Stimulated activated CD4-positive, alpha-beta T cell treated with anti-CD3 and anti-CD28 coated beads, Interleukin-15, amount 100 ng/mL, for 1 hour (primary cell): ENCODE measurements at places on chromosomes 6 and 20.

- DNase-seq: no peak
These were observed at the start of gene BPIFB1 for GRCh38 chr20:33282991-33283555. Gene BPIFB1 (plus strand): TSS chr20:33283214. CDS start chr20:33286074, 2,860 bp downstream.

DNA sequence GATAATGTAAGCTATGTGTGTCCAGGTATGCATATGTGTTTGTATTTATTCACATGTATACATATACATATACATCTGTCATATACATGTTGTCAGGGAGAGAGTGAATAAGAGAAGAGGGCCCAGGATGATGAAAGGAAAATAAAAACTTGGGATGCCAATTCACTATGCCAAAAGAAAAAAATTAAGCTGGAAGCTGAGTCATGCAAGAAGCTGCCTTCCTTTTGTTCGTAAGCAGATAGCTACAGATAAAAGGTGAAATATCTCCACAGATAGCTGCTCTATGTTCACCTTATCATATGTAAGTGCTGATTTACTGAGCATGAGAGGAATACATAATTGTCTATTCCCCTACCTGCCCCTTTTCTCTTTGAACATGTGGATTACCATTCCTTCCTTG, 579.9 kb downstream of the EPM2A start:
- DNase-seq: no peak

GRCh38 chr6:169589699-169590257, 112.1 kb downstream of the WDR27 start:
- no peak for DNase-seq

DNA sequence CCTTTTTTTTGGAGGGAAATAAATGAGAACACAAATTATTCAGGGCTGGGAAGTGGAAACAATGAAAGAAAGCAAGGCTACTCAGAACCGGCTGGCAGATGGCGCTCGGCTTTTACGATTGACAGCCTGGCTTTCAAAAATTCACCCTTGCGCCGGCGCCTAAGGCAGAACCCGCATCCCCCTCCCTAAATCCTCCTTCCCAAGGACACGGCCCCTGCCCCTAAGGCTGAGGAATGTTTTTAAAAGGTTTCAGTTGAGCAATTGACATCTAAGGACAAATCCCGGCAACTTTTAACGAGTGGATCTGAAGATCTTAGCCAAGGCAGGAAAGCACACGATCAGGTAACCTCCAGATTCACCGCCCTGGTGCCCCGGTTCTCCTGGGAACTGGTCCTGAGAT, 16.3 kb downstream of the GNAS start:
- DNase-seq: no peak

GRCh38 chr6:76221525-76221924, 149.1 kb upstream of the IMPG1 start:
- DNase-seq: no peak

DNA sequence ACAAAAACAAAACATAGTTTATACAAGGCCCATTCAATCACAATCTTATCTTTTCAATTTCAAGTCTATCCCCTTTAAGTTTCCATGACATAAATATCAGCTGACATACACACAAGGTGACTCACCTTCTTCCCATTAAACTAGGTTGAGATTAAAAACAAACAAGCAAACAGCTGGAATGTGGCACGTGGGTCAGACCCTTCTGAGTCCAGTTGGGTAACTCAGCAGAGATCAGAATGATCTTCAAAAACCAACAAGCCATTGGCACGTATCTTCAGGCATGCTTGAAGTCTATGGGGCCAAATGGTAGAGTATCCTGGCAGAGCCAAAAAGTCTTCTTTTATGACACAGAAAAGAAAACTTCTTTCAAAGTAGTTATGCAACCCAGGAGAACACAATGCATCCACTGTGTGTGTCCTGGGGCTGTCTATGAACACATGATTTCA, 603.5 kb upstream of the CITED2 start:
- DNase-seq: no peak

GRCh38 chr20:62066339-62066982, 780 bp upstream of the TAF4 start:
- no peak for DNase-seq

DNA sequence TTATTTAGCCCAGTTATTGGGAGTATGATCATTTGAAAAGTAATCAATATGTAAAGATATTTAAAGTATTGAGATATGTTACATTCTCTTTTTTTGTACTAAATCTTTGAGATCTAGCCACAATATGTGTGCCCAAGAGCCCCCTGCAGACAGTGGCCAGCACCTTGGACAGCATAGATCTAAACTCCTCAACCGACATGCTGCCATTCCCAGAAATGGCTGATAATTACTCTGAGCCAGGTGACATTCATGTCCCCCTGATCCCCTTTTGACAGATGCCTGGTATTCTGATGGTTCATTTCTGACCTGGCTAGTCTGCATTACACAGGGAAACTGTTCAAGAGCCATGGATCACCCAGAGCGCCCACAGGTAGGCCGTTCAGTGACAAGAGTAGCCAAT, 177.1 kb downstream of the ZDHHC14 start:
- DNase-seq: no peak

DNA sequence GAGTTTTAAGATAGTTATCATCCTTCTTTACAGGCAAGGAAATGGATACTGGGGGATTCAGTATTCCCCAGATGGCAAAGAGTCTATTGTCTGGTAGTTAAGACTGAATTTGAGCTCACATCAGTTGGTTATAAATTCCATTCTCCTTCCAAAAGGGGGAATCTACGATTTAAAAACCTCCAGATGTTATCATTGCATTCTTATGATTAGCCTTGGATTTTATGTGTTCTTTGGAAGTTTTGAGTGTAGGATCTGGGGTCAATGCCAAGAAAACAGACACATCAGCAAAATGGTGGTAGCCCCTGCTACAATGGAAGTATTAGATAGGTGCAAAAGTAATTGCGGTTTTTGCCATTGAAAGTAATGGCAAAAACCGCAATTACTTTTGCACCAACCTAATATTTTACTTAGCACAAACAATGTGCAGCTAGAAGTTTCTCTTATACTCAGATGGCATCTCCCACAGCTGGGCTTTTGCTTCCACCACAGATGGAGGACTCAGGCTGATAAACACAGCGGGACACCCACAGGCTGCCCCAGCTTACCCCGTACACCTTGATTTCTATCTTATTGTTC, 168.2 kb upstream of the RIN2 start:
- DNase-seq: no peak

GRCh38 chr6:107196152-107196551, 80.8 kb upstream of the BEND3 start:
- DNase-seq: no peak

- no peak for DNase-seq
These were observed 50.5 kb upstream of the ENPP5 start for GRCh38 chr6:46221222-46221793.

GRCh38 chr20:328027-328974, 2.9 kb downstream of the SOX12 start:
- no peak for DNase-seq

- DNase-seq: no peak
These were observed 115.2 kb upstream of the HMGCLL1 start for GRCh38 chr6:55694148-55694547.

GRCh38 chr6:21527731-21528130, 65.8 kb upstream of the SOX4 start:
- no peak for DNase-seq

DNA sequence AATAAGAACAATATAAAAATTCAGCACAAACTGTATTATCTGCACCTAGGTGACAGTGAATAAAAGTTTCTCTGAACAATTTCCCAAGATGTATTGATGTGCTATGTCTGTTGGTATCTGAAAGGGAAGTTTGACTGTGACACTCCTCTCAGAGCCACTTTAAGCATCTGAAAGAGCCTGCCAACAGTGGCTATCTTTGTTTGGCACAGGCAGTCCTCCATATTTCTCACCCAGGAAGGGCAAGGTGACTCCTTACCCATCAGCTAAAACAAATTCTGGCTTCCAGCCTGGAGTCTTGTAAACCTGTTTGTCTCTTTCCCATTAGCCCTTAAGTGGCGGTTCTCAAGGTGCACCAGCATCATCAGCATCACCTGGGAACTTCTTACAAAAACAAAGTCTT, 122.4 kb upstream of the VGLL2 start:
- no peak for DNase-seq

DNA sequence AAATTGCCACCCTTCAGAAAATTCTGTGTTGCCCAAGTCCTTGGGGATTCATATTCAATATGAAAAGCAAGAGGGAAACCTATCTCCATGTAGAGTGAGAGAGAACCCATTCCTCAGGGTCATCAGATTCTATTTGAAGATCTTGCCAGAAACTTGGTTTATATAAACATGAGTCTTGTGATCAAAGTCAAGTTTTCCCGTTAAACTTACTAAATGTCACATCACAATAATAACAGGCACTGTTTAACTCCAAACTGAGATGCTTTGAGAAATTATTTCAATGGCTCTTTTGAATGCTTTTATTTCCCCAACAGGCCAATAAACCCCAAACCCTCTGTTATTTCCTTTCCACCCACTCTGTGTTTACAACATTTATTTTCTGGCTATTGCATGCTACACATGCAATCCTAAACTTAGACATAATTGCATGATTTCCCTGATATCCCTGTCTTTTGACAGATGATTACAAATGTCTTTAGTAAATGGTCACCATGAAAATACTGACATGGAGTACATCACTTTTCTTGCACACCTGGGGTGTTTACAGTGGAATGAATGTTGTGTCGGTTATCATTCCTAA, 31.1 kb upstream of the SSTR4 start:
- DNase-seq: no peak

DNA sequence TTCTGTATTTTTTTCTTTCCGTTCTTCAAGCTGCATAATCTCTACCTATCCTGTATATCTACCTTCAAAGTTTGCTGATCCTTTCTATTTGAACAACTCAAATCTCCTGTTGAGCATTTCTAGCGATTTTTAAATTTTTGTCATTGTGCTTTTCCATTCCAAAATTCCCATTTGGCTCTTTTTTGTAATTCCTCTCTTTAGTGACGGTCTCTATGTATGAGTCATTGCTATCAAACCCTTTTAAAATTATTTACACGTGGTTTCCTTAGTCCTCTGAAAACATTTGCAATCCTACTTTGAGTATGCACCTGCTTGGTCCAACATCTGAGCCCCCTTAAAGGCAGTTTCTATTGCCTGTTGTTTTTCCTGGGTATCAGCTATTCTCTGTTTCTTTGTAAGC, 100.5 kb upstream of the FOXC1 start:
- DNase-seq: no peak

DNA sequence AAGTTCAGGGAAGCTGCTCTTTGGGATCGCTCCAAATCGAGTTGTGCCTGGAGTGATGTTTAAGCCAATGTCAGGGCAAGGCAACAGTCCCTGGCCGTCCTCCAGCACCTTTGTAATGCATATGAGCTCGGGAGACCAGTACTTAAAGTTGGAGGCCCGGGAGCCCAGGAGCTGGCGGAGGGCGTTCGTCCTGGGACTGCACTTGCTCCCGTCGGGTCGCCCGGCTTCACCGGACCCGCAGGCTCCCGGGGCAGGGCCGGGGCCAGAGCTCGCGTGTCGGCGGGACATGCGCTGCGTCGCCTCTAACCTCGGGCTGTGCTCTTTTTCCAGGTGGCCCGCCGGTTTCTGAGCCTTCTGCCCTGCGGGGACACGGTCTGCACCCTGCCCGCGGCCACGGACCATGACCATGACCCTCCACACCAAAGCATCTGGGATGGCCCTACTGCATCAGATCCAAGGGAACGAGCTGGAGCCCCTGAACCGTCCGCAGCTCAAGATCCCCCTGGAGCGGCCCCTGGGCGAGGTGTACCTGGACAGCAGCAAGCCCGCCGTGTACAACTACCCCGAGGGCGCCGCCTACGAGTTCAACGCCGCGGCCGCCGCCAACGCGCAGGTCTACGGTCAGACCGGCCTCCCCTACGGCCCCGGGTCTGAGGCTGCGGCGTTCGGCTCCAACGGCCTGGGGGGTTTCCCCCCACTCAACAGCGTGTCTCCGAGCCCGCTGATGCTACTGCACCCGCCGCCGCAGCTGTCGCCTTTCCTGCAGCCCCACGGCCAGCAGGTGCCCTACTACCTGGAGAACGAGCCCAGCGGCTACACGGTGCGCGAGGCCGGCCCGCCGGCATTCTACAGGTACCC, at the start of gene ESR1:
Gene ESR1, plus strand, starts transcription at position 170 of the 858 bp plus-strand sequence. Its CDS starts 231 bp downstream, at position 401.
- DNase-seq: no peak

DNA sequence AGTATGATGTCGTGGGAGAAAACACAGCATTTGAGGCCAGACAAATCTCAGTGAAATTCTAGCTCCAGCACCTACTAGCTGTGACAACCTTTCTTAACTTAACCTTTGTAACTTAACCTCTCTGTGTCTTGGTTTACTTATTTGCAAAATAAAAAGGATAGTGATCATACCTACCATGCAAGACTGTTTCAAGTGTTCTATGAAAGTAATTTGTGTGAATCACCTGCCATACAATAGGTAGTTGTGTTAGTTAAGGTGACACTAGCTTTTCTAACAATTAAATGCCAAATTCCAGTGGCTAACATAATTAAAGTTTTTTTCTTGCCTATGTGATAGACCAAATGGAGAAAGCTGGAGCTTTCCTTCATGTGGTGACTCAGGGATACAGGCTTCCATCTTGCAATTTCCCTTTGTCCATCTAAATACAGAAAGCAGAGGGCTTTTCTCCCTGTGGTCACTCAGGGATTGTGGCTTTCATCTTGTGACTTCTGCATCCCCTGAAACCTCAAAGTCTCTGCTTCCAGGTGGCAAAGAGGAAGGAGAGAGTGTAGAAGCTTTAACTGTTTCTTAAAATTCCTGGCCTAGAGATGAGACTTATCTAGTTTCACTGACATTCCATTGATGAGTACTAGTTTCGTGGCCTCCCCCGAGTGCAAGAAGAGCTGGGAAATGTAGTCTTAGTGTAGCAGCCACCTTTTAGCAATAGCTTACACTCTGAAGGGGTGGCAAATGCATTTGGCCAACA, 311.4 kb downstream of the CLIC5 start:
- DNase-seq: no peak

DNA sequence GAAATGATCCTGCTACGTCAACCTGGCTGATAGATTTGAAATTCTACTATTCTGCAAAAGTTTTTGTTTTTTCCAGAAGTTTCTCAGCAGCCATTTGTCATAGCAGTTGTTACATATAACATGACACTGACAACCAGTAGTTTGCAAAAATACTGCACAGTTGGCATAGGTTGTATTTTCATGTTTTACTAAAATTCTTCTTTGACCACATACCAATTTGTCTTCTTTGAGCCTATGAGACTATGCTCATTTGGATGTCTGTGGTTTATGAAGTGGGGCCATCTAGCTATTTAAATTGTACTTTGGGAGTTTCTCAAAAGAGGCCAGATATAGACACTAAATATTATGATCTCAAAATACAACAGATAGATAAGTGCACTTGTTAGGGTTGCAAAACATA, 104.9 kb upstream of the PREP start:
- DNase-seq: no peak

DNA sequence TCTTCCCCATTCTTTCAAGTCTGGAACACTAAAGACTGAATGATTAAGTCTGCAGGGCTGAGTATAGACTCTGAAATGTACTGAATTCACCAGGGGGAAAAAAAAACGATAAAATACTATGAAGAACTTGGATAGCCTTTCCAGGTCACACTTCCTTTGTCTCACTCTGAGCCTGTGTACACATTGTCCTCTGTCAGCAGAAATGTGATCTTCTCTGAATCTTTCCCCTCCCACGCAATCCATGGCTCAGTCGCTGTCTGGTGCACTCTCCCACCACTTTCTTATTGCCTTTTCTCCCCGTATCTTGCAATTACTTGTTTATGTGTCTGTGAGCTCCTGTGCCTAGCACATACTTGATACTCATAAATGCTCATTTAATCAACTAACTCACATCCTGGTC, 212.6 kb upstream of the RSPO3 start:
- DNase-seq: no peak

- no peak for DNase-seq
These were observed 375.4 kb downstream of the CDKAL1 start for GRCh38 chr6:20909621-20910020.

- DNase-seq: no peak
These were observed 603.5 kb upstream of the CDH4 start for GRCh38 chr20:60648556-60648955.

- no peak for DNase-seq
These were observed 57.6 kb upstream of the FRMD1 start for GRCh38 chr6:168136622-168137021.
